Naive thymus-derived CD4-positive, alpha-beta T cell (primary cell): ENCODE measurements at places on chromosomes 5 and 9. TPM values are rescaled to one million over a fixed set of nuclear protein-coding genes. Genes with fewer than 3 reads are reported as not detected.
A peak's percentile ranks its signal among the peaks of the same experiment; 100 is the strongest.

GHR gene
- not detected for total RNA-seq

EQTN gene
- not detected for total RNA-seq

OR2S2 gene
- not detected for total RNA-seq

C9orf153 gene
- 1.2 TPM for total RNA-seq

SLC4A9 gene
- not detected for total RNA-seq

GABRA6 gene
- not detected for total RNA-seq

GNA14 gene
- total RNA-seq = not detected

ANKDD1B gene
- total RNA-seq = 0.32 TPM

CSF2 gene
- not detected for total RNA-seq

TMOD1 gene
- total RNA-seq = 1.0 TPM

IFNB1 gene
- not detected in 2 replicates for total RNA-seq

IFNK gene
- total RNA-seq = not detected

CXCL14 gene
- total RNA-seq = not detected

LRRC70 gene
- total RNA-seq = 0.89 TPM

DNA sequence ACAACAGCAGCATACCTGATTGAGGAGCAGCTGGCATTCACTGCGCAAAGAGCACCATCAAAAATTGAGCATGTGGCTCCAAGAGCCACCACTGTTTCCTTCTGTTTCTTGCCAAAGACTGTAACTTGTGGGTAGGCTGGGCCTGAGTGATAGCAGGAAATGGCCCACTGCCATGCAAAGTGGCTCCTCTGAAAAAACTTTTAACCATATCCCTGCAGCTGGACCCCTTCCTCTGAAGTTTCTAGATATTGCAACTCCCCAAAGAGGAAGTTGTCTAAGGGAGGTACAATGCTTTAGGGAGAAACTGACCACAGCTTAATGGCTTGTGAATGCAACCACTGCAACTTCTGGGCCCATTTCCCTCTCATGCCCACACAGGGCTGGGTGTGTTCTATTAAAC lies 355.4 kb upstream of the PDE4D start:
- no peak for DNase-seq

DNA sequence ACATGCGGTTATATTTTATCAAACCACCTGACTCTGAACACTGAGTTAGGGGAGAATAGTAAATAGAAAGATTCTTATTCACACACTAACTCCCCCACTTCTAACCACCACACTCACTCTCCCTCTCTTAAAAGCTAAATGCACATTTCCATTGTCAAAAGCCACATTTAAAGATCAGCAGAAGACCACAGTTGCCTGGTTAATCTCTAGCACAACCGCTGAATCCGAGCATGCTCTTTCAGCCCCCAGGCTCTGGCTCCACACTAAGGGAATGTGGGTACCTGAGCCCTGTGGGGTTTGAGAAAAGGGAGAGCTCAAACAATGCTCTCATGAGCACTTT lies 35.7 kb downstream of the PFDN1 start:
- DNase-seq = no peak

DNA sequence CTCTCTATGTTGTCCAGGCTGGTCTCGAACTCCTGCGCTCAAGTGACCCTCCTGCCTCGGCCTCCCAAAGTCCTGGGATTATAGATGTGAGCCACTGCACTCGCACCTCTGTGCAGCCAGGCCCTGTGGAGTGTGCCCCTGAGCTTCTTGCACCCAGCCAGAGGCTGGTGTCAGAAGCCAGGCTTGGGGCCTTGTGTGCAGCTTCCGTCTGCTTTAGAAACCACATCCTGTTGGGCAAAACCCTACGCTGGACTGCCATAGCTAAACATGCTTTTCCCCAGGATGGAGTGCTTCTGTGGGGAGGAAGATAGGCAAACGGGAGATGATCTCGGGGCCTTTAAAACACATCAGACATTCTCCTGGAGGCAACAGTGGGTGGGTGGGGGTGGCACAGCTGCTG lies 40.1 kb downstream of the PRRT1B start:
- peak; percentile 63 for DNase-seq

- DNase-seq = no peak
These were observed 69.5 kb upstream of the SMIM15 start for GRCh38 chr5:61231813-61232212.

- DNase-seq = no peak
These were observed 295.6 kb downstream of the KIF4B start for GRCh38 chr5:155309021-155309746.

- no peak for DNase-seq
These were observed 417.3 kb downstream of the TLE4 start for GRCh38 chr9:79989079-79989478.

GRCh38 chr5:94776167-94776566 lies 157.7 kb downstream of the SLF1 start:
- no peak for DNase-seq

- DNase-seq = no peak
These were observed 61.2 kb upstream of the RXRA start for GRCh38 chr9:134265078-134265477.

DNA sequence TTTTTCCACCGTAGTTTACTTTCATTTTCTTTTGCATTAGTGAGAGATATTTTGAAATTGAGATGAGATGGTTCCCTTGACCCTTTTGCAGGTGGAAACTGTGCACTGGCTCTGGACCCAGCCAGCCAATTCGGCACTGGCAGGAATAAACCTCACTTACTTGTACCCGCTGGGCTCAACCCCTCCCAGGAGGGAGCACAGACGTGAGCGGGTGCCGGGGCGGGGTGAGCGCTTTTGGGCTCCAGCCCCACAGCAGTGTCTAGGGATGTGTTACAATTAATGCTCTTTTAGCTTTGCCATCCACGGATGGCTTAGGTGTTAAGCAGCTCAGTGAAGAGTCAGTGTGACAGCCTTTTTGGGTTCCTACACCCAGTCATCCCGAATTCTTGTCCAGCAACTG lies 766.1 kb upstream of the CHD1 start:
- DNase-seq = no peak

DNA sequence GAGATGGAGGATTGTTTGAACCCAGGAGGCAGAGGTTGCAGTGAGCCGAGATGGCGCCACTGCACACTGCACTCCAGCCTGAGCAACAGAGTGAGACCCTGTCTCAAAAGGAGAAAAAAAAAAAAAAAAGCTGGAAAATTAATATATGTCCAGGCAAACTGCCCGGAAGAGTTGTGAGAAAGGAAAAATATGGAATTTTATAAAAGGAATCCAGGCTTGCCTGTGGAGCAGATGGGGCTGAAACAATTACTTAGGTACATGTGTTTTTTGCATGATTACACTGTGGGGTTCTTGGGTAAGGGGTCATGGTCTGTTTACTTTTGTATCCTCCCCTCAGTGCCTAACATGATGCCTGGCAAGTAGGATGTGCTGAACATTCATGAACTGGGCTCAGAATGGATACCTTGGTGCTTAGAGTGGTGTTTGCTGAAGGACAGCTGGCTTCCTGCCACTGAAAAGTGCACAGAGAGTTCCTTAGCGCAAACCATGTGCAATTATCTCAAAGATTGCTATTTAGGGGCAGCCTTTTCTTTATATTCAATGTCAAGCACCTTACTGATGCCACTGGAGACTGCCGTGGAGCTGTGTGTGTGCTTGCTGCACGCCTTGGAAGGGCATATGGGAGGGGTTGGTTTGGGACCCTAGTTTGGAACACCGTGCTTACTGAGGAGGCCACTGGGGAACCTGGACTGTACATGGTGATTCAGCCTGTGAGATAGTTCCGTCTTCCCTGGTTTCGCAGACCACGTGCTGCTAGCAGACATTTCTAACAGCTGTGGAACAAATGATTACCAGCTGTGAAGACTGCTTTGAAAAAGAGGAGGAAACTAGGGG lies 78.4 kb downstream of the MAP1B start:
- no peak for DNase-seq

DNA sequence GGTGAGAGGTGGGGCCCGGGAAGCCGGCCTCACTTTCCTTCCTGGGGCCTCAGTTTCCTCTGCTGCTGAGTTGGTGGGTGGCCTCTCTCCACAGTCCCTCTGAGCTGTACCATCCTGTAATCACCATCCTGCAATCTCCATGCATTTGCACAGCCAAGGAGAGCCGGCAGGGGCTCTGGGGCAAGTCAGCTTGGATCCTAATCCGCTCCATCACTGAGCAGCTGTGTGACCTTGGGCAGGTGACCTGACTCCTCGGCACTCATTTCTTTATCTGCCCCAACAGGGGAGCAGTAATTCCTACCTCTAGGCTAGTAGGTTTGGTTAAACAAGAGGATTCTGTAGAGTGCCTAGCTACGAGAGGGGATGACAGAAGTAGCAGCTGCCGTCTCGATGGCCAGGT lies 88.2 kb upstream of the ZNF618 start:
- no peak for DNase-seq

DNA sequence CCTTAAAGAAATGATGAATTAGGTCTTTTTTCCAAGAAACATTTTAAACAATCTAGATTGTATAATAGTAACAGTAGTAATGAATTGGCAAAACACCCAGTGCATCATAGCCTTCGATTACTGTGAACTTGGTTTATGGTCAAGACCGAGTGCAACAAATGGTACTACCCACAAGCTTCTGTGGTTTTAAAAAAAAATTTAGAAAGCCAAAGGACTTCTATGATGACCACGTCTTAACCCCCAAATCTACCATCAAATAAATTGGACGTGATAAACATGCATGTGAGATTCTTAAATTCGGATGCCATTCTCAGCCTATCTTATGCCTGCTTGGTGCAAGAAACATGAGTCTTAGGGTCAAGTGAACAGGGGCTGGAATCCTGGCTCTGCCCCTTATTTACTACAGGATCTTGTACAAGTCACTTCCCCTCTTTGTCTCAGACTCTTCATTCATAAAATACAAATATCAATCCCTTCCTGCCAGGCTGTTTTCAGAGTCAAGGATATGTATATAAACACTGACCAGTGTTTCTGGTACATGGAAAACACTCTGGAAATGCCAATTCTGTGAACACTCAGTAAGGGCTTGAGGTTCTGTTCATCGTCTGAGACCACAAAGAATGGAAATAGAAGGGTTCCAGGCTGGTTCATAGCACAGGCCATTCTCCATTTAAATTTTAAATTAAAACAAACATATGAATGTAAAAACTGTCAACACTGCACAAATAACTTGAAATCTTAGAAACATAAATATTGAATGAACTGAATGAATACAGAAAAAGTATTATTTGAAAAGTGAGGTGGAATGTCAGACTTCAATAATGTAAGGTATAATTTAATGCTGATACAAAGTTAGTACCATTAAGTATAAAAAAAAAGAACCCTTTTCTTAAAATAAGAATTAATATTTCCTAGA lies 107.8 kb downstream of the NR6A1 start:
- no peak for DNase-seq

- DNase-seq = no peak
These were observed 2.8 kb downstream of the RORB start for GRCh38 chr9:74499770-74500583.

GRCh38 chr9:99485459-99485858 lies 263.4 kb downstream of the SEC61B start:
- DNase-seq = no peak

GRCh38 chr5:162091336-162091735 lies 23.8 kb downstream of the GABRG2 start:
- no peak for DNase-seq

DNA sequence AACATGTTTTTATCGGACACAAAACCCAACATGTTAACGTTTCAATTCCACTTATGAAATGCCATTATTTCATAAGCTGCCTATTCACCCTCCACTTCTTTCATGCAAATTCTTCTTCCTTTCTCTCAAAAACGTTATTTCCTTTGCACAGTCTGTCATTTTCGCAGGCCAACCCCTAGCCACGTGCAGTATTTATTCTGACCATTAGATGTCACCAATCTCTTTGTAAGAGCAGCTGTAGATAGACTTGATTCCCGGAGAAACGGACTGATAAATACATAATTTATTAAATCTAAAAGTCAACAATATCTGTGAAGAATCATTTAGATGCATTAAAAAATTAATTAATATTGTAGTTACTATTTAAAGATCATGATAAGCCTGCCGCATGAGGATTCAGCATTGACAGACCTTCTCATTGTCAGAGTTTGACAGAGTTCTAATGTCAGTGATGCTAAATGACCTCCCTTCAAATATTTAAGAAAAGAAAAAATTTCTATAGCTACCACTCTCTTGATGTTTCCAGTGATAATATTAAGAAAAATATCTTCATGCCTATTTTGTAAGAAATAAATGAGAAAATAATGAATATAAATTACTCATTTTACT lies 933.6 kb downstream of the CDH12 start:
- DNase-seq = no peak

GRCh38 chr9:81664638-81665222 lies 24.6 kb downstream of the TLE1 start:
- no peak for DNase-seq

DNA sequence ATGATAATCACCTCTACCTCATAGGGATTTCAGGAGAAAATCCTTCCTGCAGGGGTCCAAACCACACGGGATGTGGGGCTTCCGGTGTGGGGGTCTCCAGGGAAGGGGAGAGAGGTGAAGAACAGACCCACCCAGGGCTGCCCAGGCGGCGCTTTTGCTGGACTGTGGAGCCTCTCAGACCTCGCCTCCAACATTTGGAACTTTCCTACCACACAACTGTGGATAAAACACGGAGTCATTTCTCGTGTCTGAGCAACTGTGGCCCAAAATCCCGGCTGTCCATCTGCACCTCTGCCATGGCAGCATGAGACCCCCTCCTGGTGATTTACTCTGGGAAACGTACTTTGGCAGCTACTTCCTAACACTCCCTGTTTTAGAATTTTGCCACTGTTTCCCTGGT lies 307.8 kb upstream of the IRX4 start:
- DNase-seq = no peak

DNA sequence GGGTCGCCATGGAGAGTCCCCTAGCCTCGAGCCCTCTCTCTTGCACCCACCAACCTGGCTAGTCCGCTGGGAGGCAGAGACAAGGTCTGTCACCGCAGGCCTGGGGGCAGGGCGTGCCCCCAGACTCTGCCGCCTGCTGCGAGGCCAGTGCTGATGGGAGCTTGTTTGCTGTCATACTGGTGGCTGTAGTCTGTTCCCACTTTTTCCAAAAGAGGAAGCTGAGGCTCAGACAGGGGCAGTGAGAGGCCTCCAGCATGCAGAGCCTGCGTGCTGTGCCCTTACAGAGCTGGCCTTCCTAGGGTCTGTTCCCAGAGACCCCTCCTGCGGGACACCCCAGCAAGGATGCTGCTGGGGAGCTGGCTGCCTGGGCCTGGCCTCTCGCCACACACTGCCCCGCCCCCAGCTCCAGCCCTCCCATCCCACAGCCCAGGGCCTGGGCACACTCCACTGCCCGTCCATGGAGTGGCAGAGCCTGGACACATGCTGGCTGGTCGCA lies 21.0 kb upstream of the SUSD3 start:
- no peak for DNase-seq

- DNase-seq = no peak
These were observed 318.6 kb upstream of the RGMB start for GRCh38 chr5:98454904-98455303.

DNA sequence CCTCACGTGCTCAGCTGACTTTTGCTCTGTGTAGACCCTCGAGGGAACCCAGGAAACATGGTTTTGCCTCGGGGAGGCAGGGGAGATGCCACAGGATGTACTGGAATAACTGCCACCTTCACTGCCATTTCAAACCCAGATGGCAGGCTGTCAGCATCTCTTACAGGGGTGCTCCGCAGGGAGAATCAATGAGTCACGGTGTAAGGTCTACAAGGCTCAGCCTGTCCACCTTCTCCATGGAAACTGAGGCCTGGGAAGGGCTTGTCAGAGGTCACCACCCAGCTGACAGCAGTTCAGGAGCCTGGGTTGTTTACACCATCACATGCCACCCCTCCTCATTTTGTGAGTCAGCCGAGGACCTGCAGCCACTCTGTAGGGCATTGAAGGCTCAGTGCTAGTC lies 30.8 kb downstream of the DAB2IP start:
- DNase-seq = no peak

- DNase-seq = no peak
These were observed 372.5 kb upstream of the WWC1 start for GRCh38 chr5:167918813-167919483.
